Stimulated activated naive B cell treated with anti-CD40 and anti-IgM and Interleukin-4, amounts not matched to agents 10 μg/mL and 1 μg/mL and 100 μg/mL, for 72 hours (primary cell): ENCODE measurements at places on chromosomes 6 and 20.
A peak's percentile ranks its signal among the peaks of the same experiment; 100 is the strongest.

- no peak for DNase-seq
Observed at GRCh38 chr6:131443514-131443913, 129.5 kb upstream of the ARG1 start.

- no peak for DNase-seq
Observed at GRCh38 chr20:37630166-37630565, 63.7 kb upstream of the CTNNBL1 start.

DNA sequence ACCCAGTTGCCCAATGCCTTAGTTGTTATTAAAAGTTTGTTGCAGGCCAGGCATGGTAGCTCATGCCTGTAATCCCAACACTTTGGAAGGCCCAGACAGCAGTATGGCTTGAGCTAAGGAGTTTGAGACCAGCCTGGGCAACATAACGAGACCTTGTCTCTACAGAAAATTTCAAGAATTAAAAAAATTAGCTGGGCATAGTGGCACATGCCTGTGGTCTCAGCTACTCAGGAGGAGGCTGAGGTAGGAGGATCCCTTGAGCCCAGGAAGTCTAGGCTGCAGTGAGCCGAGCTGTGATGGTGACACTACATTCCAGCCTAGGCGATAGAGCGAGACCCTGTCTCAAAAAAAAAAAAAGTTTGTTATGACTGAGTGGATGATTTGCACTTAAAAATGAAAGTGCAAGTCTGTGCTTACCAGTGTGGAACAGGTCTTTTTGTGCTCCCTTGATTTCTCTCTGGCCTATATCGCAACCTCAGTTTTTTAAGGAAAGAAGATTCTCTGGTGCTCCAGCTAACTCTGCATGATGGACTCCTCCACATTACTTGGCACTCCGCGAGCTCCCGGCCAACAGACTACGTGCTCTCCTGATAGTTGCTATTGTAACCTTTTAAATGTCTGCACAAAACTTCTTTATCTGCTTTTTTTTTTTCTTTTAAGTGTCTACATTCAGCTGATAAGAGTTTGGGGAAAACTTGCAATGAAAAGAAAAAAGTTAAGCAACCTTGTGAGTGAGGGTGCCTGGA, 22.1 kb downstream of the ZKSCAN3 start:
- no peak for DNase-seq

GRCh38 chr6:111522393-111523020, 39.5 kb upstream of the REV3L start:
- no peak for DNase-seq

- no peak for DNase-seq
Observed at GRCh38 chr6:84052204-84052882, 18.8 kb downstream of the MRAP2 start.

GRCh38 chr20:44780226-44780625, 30.1 kb downstream of the RIMS4 start:
- DNase-seq, result no peak

- no peak for DNase-seq
Observed at GRCh38 chr20:51738877-51739447, 29.2 kb downstream of the ATP9A start.

DNA sequence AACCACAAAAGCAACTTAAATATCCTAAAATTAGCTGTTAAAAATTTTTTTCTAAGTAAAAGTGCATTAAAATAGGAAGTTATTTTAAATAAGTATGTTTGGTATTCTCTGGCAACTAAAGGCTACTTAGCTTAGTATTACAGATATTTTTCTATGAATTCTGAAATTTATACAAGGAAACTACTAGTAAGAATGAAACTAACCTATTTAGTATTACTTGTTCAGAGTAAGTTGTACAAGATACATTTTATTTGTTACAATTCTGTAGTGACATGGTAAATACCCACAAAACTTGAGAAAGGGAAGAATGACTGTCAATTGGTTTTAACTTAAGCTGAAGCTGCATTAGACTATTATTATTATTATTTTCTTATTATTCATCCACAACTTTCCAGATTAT, 6.5 kb downstream of the PHIP start:
- no peak for DNase-seq

DNA sequence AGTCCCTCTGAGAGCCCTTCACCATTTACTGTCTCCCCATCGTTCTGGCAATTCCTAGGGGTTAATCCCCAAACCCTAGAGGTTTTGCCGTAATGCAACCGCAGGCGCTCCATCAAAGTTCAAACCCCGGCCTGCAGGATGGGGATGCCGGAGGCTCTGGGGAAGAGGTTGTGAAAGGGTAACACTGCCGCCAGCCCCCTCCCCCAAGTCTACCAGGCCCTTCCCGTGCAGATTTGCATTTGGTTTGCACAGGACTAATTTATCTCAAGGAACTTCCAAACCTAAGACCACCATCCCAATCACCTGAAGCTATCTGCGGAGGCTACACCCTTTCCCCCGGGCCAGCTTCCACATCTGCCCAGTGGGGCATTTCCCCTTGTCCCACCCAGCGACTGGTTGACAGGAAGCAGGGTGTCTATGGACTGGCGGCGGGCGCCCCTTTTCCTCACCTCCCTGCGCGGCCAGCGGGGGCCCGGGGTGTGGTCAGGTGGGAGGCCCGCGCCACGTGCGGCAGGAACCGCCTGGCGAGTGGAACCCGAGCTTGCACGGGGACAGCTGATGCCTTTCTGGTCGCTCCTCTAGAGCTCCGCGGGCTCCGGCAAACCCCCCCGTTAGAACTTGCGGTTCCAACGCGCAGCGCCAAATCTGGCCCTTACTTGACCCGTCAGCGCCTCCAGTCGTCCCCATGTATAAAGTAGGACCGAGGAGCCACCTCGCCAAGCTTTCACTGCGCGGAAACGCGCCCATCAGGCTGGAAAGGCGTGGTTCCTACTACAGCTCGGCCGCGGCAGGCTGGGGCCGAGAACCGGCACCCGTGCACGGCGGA, 9.4 kb upstream of the SLC4A11 start:
- no peak for DNase-seq

- no peak for DNase-seq
Observed at GRCh38 chr20:18138266-18138582, 561 bp downstream of the KAT14 start.

- DNase-seq, result no peak
Observed at GRCh38 chr20:33313686-33314314, 30.8 kb downstream of the BPIFB1 start.

GRCh38 chr6:105243487-105243886, 63.7 kb upstream of the POPDC3 start:
- DNase-seq, result no peak

GRCh38 chr6:144307880-144308279, 22.7 kb downstream of the UTRN start:
- DNase-seq, result no peak

GRCh38 chr6:168367285-168367751, 47.7 kb upstream of the DACT2 start:
- DNase-seq, result no peak

- DNase-seq, result no peak
Observed at GRCh38 chr6:77447254-77447653, 16.0 kb downstream of the HTR1B start.

DNA sequence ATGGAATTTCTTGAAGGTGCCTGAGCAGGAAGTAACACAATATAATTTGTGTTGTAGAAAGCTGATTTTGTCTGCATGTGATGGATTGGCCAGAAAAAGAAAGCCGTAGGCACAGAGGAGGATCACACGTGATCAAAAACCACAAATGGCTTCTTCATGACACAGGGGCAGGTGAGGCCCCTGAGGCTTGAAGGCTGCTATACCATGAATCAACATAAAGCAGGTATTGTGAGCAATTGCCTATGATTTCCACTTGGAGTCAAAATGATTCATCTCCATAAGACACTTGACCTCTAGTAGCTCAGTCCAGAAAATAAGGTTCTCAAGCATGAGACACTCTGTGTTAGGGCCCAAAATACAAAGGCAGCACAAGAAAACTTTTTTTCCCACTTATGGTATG, 42.4 kb upstream of the EYA4 start:
- DNase-seq, result no peak

DNA sequence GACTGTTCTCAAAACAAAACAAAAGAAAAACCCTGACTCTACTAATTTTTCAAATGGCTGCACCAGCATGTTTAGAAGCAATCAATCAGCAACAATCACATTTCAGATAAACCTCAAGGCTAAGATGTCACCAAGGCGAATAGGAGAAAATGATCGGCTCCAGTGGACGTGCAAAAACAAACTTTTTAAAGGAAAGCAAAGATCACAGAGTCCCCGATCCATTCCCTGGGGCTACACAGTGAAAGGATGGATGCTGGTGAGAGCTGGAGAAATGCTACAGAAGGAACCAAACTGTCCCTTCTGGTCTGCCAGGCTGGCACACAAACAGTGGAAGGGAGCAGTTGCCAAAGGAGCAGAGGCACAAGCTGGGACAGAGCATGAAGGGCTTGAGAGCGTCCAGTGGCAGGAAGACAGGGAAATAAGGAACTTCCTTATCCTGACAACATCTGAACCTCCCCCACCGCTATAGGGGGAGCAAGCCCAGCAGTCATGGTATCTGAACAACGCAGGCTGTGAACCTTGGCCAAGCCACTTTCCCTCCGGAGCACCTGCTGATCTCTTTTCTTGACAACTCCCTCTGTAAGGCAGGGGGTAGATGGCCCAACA, 73.7 kb upstream of the HIVEP1 start:
- DNase-seq, result no peak

DNA sequence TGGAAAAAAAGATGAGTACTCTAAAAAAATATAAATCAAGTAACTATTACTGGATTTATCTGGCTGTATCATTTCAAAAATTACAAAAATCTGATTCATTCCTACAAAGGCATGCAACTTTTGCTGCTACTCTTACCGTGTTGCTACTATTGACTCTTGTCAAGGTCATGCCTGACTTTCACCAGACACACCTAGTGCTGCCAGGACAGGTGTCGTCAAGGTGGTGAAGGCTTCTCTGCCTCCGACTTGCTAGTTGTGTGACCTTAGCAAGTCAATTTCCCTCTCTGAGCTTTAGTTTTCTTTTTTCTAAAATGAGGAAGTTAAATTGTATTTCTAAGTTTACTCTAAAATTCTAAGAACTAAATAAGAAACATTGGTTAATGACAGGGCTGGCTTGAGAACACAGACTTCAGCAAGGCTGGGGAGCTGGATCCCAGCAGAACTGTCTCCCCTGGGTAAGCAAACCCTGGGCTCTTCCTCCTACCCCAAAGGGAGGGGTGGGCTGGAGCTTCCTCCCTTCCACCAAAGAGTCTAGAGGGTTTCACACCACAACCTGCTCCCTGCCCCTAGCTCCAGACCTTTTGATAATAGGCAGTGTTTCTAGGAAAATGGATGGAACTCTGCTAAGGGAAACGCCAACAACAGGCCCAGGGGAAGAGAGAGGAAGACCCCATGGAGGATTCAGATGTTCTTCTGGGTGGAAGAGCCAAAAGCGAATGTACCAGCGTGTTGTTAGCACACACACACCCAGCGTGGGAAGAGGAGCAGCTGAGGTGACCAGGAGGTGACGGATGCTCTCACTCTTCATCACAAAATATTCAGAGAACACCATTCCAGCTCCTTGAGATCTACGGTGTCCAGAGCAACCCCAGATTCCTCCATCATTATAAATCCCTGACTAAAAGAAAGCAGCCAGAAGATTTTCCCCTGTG, 47.9 kb upstream of the CITED2 start:
- DNase-seq, result no peak

- DNase-seq, result no peak
Observed at GRCh38 chr20:56848561-56848960, 219.5 kb downstream of the TFAP2C start.

DNA sequence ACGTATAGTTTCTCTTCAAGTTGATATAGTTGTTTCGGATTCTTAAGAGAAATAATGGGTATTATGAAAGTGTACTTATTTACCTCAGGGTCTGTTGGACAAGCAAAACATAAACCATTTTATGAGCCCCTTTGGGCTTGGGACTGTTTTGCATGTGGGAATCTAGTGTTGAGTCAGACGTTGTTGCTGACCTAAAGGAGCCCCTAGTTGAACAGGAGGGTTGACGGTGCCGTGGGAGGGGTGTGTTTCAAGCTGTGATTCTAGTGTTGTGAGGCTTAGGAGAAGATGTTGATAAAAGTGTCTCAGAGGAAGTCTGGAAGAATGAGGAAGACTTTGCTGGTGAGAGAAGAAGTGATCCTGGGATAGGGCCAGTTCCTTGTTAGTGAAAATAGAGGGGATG, 140.0 kb downstream of the ARID1B start:
- DNase-seq, result no peak

DNA sequence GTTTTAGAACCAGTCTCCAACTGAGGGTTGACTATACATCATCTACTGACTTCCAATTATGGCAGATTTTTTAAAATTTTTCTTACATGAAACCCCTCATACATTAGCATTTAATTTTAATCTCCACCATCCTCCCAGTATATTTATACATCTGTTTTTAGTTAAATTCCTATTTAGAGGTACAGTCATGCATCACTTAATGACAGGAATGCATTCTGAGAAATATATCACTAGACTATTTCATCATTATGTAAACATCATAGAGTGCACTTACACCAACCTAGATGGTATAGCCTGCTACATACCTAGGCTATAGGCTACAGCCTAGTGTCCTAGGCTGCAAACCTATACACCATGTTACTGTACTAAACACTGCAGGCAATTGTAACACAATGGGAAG, 316.7 kb upstream of the MARCKS start:
- no peak for DNase-seq

GRCh38 chr6:141163107-141163506, 969.6 kb upstream of the GJE1 start:
- DNase-seq, result no peak

- peak; percentile 53 for DNase-seq
Observed at GRCh38 chr20:54063992-54064676, 6.3 kb downstream of the BCAS1 start.

GRCh38 chr6:150720774-150721233, 121.1 kb downstream of the PLEKHG1 start:
- peak; percentile 60 for DNase-seq

DNA sequence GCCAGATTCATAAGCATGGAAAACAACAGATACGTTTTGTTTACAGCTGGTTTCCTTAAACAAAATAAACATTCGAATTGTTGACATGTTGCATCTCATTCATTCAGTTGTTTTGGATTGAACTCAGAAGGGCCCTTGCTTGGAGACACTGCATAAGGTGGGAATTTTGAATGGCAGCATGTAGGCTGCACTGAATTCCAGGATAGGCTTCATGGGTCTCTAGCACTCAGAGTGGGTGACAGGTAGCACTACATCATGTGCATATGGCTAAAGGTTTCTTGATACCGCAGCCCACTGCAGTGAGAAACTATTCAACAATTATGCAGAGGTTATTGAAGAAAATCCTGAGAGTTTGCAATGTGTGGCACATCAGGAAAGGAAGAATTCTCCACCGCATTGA, 1.6 kb downstream of the BEND6 start:
- DNase-seq, result no peak

GRCh38 chr20:20820785-20821483, 108.5 kb upstream of the RALGAPA2 start:
- no peak for DNase-seq
